CD4-positive, alpha-beta memory T cell (primary cell): ENCODE measurements at places on chromosomes 13 and 19.
A peak's percentile ranks its signal among the peaks of the same experiment; 100 is the strongest.

- DNase-seq: no peak
Observed at GRCh38 chr13:54965881-54966280, 1937.3 kb downstream of the OLFM4 start.

DNA sequence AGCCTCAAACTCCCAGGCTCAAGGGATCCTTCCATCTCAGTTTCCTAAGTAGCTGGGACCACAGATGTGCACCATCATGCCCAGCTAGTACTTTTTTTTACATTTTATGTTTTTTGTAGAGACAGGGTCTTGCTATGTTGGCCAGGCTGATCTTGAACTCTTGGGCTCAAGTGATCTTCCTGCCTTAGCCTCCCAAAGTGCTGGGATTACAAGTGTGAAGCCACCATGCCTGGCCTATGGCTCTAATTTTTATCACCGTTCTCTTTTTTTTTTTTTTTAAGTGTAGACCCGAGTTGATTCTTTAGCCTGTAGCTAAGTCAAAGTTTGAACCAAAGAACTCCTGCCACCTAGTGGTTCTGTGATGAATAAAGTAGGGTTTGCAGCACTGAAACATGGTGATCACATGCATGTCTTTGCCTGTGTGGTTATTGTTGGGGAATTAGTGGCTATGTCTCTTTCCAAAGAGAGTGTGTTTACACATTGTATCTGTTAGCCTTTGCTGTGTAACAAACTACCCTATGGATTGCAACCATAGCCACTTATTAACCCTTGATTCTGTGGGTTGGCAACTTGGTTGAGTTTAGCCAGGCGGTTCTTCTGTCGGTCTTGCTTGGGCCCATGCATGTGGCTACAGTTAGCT, 11.6 kb downstream of the NFILZ start:
- DNase-seq: peak; percentile 46

DNA sequence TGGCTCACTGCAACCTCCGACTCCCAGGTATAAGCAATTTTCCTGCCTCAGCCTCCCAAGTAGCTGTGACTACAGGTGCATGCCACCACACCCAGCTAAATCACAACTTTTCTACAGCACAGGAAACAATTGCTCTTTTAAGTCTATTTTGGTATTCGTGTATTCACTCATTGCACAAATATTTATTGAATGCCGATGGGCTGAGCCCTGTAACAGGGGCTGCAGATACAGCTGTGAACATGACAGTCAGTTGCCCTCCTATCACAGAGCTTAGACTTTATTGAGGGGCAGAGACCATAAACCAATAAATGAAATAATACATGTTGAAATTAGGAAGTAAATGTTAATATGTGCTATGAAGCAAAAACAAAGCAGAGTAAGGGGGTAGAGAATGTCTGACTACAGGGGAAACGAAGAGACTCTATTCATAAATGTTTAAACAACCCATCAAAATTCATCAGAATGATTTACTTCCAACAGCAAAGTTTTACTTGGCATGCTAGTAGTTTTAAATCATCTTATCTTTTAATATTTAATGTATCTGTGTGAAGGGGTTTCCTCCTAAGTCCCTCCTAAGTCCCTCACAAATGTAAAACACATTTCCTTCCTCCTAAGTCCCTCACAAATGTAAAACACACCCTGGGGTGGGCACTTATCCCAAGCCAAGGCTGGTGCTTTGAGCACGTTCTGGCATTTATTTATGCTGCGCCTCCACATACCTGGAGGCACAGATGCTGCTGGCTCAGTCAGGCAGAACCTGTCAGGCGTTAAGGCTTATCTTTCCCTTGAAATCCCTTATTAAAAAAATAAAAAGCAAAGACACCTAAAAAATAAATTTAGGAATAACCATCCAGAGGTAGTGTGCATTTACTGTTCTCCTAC, 140.8 kb downstream of the MIPEP start:
- no peak for DNase-seq

- no peak for DNase-seq
Observed at GRCh38 chr13:110305001-110305400, 2.0 kb downstream of the COL4A1 start.

DNA sequence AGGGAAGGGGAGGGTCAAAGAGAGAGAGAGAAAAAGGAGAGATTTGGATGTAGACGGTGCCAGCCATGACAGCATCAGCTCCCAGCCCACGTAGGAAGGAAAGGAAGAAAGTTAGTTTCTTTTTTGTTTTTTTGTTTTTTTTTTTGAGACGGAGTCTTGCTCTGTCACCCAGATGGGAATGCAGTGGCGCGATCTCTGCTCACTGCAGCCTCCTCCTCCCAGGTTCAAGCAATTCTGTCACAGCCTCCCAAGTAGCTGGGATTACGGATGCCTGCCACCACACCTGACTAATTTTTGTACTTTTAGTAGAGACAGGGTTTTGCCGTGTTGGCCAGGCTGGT, 27.6 kb downstream of the ELL start:
- peak; percentile 50 for DNase-seq

GRCh38 chr19:55633861-55634260, 6.9 kb upstream of the ZNF580 start:
- no peak for DNase-seq

DNA sequence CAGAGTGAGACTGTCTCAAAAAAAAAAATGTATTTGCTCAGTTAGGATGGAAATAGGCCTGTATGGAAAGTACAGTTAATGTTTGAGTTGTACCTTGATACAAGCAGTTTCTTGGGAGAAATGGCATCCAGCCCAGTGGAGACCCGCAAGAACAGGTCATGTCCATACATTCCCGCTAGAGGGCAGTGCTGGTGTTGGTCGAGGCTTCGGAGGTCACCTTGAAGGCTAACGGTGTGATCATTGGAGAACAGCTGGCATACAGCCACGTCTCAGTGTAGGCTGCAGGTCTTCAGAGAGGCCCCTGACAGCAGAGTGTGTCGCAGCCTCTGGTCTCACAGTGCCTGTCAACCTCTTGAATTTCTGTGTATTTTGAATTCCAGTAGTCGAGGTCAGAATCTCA, 7.5 kb downstream of the ZNF610 start:
- DNase-seq: peak; percentile 45

GRCh38 chr19:29658221-29658991, 6.9 kb upstream of the PLEKHF1 start:
- DNase-seq: no peak

GRCh38 chr13:102862624-102863210, 16.9 kb downstream of the ERCC5 start:
- no peak for DNase-seq

GRCh38 chr19:10368101-10368803, 12.1 kb downstream of the TYK2 start:
- DNase-seq: no peak

- DNase-seq: no peak
Observed at GRCh38 chr19:48085904-48086864, 24.4 kb downstream of the PLA2G4C start.
